Glutamatergic neuron (in vitro differentiated cells): ENCODE measurements at places on chromosomes 7 and 10. TPM values are rescaled to one million over a fixed set of nuclear protein-coding genes. Genes with fewer than 3 reads are reported as not detected.

GRCh38 chr7:74718336-74718735, 55.5 kb upstream of the NCF1 start:
- H3K27me3 ChIP-seq: no peaks in the 10 kb centered on the region
- H3K4me1 ChIP-seq: no peaks in the 10 kb centered on the region
- H3K4me3 ChIP-seq: no peak overlapping the region
- no peak for DNase-seq

NPSR1 gene
- total RNA-seq: not detected

DNA sequence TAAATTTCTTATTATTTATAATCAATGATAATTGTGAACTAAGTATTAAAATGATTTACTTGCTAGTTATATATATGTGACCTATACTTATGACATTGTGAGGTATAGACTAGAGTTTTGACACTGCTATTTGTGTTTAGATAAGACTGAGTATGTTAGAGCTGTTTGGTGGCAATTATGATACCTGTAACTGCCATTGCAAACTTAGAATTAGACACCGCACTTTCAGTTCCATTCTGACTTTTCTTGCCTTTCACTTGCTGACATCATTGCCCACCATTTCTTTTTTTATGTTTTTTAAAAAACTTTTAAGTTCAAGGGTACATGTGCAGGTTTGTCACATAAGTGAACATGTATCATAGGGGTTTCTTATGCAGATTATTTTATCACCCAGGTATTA, 214.5 kb downstream of the MBL2 start:
- no peaks in the 10 kb centered on the region for H3K4me1 ChIP-seq
- DNase-seq: no peak
- no peaks in the 10 kb centered on the region for H3K36me3 ChIP-seq
- H3K27me3 ChIP-seq: peaks cover 2% of the 10 kb centered on the region

NAT16 gene
- total RNA-seq: 2.4 TPM

GFRA1 gene
- total RNA-seq: 347 TPM

ZNF736 gene
- 9.6 TPM for total RNA-seq

DNA sequence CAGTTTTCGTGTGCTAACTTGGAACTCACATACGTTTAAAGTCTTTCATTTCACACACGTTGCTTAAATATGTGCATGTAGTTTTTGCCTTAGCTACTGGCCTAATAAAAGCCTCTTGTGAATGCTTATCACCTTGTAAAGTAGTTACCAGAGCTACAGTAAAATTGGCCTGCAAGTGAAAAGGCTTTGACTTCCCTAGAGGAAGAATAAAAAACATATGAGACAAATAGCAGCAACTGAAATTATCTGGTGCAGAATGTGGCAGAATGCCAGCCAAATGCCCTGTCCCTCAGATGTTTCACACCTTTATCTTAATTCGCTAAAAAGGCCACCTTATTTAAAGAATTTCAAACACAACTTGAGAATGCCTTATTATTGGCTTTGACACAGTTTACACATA, 28.1 kb upstream of the RPA3 start:
- no peaks in the 10 kb centered on the region for H3K27me3 ChIP-seq
- H3K36me3 ChIP-seq: no peaks in the 10 kb centered on the region
- H3K4me1 ChIP-seq: no peaks in the 10 kb centered on the region
- DNase-seq: no peak
- H3K4me3 ChIP-seq: no peak overlapping the region
- H3K27ac ChIP-seq: no peak overlapping the region

- DNase-seq: no peak
- peaks cover 35% of the 10 kb centered on the region for H3K4me1 ChIP-seq
- no peak overlapping the region for H3K4me3 ChIP-seq
- H3K36me3 ChIP-seq: no peaks in the 10 kb centered on the region
- H3K27me3 ChIP-seq: no peaks in the 10 kb centered on the region
Observed at GRCh38 chr7:6250364-6250833, 22.0 kb downstream of the CYTH3 start.

GRCh38 chr10:86798611-86799010, 42.2 kb downstream of the BMPR1A start:
- no peak for DNase-seq
- no peak overlapping the region for H3K27ac ChIP-seq
- peaks cover 16% of the 10 kb centered on the region for H3K4me1 ChIP-seq
- no peaks in the 10 kb centered on the region for H3K36me3 ChIP-seq
- no peaks in the 10 kb centered on the region for H3K27me3 ChIP-seq
- H3K4me3 ChIP-seq: no peak overlapping the region

DNA sequence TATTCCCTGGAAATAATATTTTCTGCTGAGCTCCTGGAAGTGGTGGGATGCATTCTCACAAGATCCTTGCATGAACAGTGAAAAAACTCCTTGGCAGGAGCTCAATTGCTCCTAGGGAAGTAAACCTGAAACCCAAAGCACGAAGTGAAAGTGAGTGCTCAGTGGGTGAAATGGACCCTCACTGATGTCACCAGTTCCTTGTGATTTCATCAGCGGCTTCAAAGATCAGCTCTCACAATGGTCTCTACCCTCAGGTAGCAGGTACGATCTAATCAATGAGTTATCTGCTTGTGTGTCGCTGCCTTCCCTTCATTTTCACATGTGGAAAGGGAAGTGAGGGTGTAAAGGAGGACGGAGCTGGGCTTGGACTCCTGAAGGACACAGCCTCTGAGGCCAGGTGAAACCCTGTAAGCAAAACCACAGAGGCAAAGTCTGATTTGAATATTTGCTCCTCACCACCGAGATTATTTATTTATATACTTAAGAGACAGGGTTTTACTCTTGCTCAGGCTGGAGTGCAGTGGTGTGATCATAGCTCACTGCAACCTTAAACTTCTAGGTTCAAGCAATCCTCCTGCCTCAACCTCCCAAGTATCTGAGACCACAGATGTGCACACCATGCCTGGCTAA, 255.4 kb upstream of the LYZL1 start:
- no peak for DNase-seq
- peaks cover under 1% of the 10 kb centered on the region for H3K27me3 ChIP-seq
- H3K4me1 ChIP-seq: no peaks in the 10 kb centered on the region
- no peak overlapping the region for H3K27ac ChIP-seq

DNA sequence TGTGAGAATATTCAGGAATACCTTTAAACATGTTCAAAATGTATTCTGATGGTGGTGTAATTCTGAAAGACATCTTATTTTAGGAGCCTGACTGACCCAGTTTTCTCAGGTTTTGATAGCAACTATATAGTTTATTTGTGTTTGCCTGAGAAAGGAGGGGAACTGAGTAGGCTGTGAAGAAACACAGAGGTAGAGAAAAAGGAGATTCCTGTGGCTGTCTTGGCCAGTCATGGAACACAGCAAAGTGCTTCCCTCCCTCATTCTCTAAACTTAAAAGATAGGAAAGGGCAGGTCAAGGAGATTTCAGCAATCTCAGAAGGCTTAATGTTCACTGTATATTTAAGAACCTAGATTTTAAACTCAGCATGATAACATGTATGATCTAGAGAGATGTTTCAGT, 43.5 kb downstream of the ZMYND11 start:
- H3K27me3 ChIP-seq: no peaks in the 10 kb centered on the region
- H3K4me3 ChIP-seq: no peak overlapping the region
- DNase-seq: no peak
- H3K4me1 ChIP-seq: no peaks in the 10 kb centered on the region
- no peak overlapping the region for H3K27ac ChIP-seq

DNA sequence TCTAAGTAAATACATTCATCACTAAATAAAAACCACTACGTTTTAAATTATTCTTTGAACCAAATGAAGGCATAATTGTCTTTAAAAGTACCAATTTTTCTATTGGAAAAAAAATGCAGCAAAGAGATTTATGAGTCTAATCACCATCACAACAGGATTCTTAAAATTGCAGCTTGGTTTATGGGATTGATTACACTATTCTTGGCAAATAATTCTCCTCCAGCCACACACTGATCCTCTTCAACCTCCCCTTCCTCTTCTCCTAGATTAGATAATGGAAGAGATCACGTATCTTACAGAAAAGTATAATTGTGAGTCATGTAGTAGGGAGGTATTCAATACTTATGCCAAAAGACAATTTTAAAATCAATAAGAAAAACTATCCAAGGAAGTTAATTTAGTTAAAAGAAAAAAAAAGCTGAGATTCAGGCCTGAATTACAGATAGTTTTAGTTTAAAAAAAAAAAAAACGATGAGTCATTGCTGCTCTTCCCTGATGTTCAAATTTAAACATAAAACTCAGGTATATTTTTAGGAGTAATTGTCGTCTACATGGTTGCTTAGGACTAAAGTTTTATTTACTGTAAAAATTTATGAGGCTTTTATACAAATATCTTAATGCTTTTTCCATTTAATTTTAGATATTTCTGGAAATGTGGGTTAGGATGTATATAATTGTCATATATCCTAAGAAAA, 133.7 kb upstream of the CDK1 start:
- H3K27me3 ChIP-seq: peaks cover 2% of the 10 kb centered on the region
- H3K36me3 ChIP-seq: no peaks in the 10 kb centered on the region
- no peak overlapping the region for H3K27ac ChIP-seq
- no peak for DNase-seq
- no peak overlapping the region for H3K4me3 ChIP-seq

- H3K4me1 ChIP-seq: peaks cover 21% of the 10 kb centered on the region
- peak overlapping the region; percentile 1 for H3K4me3 ChIP-seq
- H3K27ac ChIP-seq: no peak overlapping the region
- H3K27me3 ChIP-seq: peaks cover 13% of the 10 kb centered on the region
Observed at GRCh38 chr10:98039690-98040381, 9.4 kb upstream of the CRTAC1 start.

GRCh38 chr7:18828260-18828993, 289.0 kb downstream of the TWIST1 start:
- H3K27me3 ChIP-seq: no peaks in the 10 kb centered on the region
- no peak overlapping the region for H3K27ac ChIP-seq
- no peak overlapping the region for H3K4me3 ChIP-seq
- DNase-seq: no peak
- no peaks in the 10 kb centered on the region for H3K4me1 ChIP-seq

GRCh38 chr7:141333459-141333858, 217.8 kb upstream of the AGK start:
- DNase-seq: no peak
- H3K4me1 ChIP-seq: peaks cover 8% of the 10 kb centered on the region
- H3K36me3 ChIP-seq: no peaks in the 10 kb centered on the region
- no peak overlapping the region for H3K27ac ChIP-seq
- H3K4me3 ChIP-seq: no peak overlapping the region

DLX5 gene
- total RNA-seq: not detected

FAM237B gene
- not detected for total RNA-seq

NUDT13 gene
- total RNA-seq: 3.3 TPM
